ENCODE measurements at places on chromosomes 3 and 15. TPM values are rescaled to one million over a fixed set of nuclear protein-coding genes. Genes with fewer than 3 reads are reported as not detected.

Gene TRANK1
- 26.4 TPM for polyA plus RNA-seq

Gene TRIM42
- polyA plus RNA-seq = not detected

Gene RPL14
- polyA plus RNA-seq = 1,728 TPM

Gene NEK10
- polyA plus RNA-seq = 7.4 TPM

Gene CDCP1
- 0.30 TPM for polyA plus RNA-seq
